ENCODE measurements at places on chromosomes 13 and 19. TPM values are rescaled to one million over a fixed set of nuclear protein-coding genes. Genes with fewer than 3 reads are reported as not detected.
A peak's percentile ranks its signal among the peaks of the same experiment; 100 is the strongest.

Gene CADM4
- total RNA-seq = 5.6 TPM

Gene OR7A17
- total RNA-seq = not detected

GRCh38 chr13:40665126-40666044 lies 1.1 kb downstream of the FOXO1 start:
- peak overlapping the region; percentile 84 for H3K4me3 ChIP-seq
- no peaks in the 10 kb centered on the region for H3K36me3 ChIP-seq
- DNase-seq = no peak
- H3K27me3 ChIP-seq = no peaks in the 10 kb centered on the region

GRCh38 chr13:76822698-76823267 lies 63.4 kb downstream of the KCTD12 start:
- peaks cover 16% of the 10 kb centered on the region for H3K4me1 ChIP-seq
- H3K27me3 ChIP-seq = peaks cover 8% of the 10 kb centered on the region
- H3K27ac ChIP-seq = no peak overlapping the region
- no peak overlapping the region for H3K4me3 ChIP-seq

DNA sequence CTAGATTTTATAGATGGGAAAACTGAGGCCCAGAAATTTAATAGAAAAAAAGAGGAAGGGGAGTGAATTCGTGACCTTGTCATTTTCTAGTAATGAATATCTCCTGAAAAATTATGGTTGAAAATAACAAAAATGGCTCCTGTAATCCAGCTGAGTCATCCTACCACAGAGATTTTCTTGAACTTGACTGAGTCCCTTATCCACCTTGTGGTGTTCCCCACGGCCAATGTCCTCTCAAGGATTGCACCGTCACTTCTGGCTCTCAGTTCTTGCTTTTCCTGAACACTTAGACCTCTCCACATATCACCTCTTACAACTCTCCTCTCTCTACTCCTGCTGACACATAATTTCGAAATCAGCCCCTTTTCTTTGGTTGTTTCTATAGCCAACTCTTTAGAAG lies 1.2 kb upstream of the KATNAL1 start:
- H3K4me1 ChIP-seq = peaks cover 37% of the 10 kb centered on the region
- H3K27me3 ChIP-seq = no peaks in the 10 kb centered on the region
- no peak overlapping the region for H3K4me3 ChIP-seq

DNA sequence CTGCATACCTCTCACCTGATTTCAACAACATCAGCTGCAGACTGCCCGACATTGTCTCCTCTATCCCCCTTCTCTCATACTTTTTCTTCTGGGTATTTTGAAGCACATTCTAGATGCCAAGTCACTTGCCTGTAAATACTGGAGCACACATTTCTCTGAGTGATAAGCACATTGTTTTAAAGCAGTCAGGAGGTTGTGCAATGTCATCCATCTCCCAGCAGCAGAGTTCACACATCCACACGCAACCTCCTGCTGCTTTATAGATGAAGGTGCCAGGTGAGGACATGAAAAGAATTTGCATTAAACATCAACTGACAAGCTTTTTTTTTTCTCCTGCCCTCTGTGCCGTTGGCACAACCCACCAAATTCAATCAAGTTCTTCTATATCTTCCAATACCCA lies 5.5 kb downstream of the UPK1A start:
- peaks cover 8% of the 10 kb centered on the region for H3K4me1 ChIP-seq
- DNase-seq = no peak
- no peak overlapping the region for H3K27ac ChIP-seq
- no peak overlapping the region for H3K4me3 ChIP-seq
- H3K36me3 ChIP-seq = no peaks in the 10 kb centered on the region
